ENCODE measurements at places on chromosomes 5 and 9.

GRCh38 chr9:5357431-5358105 is 17.9 kb upstream of the RLN1 start:
- no peak for DNase-seq

GRCh38 chr5:135379046-135379654 is 19.9 kb downstream of the MACROH2A1 start:
- DNase-seq = no peak

GRCh38 chr5:159184858-159185381 is 24.4 kb downstream of the RNF145 start:
- DNase-seq = no peak

DNA sequence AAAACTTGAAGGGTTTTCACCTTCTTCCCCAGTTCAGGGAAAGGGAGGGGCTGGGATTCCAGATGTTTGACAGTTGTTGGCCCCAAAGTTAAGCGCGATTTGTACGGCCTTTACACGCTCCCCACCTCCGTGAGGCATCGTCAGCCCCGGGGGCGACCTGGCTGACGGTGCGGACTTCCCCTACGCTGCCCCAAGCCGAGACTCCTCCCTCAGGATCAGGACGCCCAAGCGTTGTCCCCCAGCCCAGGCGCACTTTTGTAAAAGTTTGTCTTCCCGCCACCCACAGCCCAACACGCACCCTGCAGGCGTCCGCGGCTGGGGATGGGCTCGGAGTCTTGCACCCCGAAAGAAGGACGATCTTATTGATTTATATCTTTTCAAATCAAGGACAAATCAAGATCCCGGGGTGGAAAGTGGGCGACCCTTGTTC is 713 bp downstream of the MOB3B start:
- DNase-seq = no peak

GRCh38 chr9:26262421-26263107 is 584.3 kb upstream of the TUSC1 start:
- DNase-seq = no peak

DNA sequence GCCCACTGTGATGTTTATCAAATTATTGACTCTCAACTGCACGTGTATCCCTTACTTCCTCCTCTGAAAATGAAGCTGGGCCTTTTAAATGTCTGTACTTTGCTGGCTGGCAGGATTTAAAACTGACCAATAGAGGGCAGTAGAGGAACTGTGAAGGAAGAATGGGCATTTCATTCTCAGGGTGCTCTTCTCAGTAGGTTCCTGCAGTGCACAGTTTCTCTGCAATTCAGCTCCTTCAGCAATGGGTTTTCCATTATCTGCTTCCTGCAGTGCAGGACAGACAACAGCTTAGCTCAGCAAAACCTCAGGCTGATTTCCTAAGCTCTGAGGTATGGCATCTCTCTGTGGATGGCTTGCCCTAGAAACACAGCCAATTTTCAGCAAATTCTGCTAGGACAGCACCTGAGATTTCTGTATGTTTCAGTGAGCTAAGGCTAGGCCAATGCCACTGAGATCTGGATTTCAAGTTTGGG is 298.4 kb upstream of the PRDM9 start:
- DNase-seq = no peak

DNA sequence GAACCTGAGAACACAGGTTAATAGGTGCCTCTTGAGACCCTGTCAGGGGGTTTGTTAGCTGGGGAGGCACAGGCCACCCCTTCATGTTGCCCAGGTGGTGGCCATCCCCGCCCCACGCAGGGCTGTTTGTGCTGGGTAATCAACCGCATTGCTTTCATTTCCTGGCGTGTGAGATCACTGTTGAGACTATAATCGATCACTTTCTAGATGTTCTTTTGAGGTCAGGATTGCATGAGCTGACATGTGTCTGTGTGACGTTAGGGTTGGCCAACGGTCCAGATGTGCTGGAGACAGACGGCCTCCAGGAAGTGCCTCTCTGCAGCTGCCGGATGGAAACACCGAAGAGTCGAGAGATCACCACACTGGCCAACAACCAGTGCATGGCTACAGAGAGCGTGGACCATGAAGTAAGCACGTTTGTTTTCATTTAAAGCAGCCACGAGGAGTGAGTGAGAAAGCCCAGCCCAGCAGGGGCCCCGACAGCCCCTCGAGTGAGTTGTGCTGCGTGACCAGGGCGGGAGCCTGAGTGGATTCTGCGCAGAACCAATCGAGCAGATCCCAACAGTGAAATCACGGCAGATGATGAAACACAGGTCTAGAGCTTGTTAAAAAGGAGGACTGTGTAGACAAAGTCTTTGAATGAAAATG is 115.0 kb upstream of the CACNA1B start:
- no peak for DNase-seq

DNA sequence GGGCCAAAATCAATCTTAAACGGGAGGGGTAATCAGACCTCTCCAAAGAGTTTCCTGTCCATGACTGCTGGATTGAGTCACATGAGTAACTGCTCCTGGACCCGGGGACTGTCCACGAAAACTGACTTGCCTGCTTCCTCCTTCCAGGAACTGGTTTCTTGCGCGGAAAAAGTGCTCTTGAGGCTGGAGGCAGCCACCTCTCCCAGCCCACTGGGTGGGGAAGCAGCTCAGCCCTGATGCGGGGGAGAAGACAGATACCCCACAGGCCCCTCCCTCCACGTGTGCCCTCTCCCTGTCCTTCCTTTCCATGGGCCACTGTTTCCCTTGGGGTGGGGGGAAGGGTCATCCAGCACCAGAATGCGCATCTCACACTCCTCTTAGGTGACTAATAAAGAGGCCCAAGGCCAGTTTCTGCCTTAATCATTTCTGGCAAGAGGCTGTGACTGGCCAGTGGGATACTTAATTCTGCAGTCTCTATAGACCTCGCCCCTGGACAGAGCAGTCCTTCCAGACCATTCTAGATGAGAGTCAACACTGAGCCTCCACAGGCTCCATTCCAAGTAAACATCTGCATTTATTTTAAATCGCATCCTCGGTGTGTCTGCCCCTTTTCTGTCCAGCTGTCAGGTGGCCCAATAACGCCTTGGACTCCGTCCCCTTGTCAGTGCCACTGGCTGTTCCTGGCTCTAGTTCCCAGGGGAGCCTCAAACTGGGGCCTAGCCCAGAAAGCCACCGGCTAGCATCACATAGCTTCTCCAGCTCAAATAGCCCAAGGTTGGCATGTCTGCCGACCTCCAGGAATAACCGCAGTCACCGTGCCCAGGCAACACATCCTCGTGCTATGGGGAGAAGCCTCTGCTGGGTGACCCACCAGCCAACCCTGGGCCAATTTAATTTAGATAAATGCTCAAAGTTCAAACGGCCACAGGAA is 12.0 kb downstream of the REXO4 start:
- no peak for DNase-seq

DNA sequence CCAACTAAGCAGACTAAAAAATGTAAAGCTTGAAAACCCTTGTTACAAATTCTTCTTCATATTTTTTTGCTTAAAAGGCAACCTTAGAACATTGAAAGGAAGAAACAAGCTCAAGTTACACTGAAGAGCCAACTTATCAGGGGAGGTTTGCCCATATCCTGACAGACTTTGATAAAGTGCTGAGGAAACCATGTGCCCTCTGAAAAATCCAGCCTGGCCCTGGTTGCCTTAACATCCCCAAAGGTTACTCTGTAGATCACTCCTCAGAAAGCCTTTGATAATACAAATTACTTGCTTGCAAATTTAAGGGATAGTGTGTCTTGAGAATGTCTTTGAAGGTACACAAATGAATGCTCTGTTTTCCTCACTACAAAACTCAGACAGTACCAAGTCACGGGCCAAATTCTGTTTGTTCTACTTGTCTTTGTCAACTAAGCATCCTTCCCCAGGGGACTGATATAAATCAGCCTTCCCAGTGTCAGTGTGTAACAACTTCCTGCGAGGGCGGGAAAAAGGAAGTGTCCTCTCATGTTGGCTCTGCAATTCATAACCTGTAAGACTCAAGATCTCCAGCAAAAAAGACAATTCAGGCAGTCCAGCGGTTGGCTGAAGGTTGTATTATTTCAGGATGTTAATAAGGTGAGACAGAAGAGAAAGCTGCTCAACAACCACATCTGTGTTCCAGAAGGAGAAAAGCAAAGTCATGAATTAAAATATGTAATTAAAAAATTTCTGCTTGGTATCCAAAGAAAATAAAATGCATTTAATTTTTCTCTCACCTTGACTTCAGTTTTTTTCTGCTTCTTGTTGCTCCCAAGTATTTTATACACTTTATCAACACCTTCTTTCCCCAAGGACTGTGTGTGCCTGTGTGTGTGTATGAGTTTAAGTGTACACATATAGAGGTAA is 199.9 kb downstream of the PIK3R1 start:
- no peak for DNase-seq

DNA sequence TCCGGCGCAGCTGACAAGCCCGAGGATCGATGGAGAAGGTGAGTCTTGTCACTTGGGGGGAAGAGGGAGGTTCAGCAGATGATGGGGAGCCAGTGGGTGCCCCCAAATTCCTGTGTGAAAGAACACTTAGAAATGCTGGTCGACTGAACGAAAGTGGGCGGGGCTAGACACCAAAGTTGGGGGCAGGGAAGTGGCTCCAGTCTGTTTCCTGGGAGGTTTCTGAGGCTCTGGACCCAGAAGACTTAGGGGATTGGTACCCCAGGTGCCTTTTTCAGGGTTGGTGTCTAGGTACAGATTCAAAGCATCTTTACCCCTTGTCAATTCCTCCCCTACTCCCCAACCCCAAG is 278.6 kb downstream of the ZSWIM6 start:
- DNase-seq = no peak

- no peak for DNase-seq
These were observed 66.5 kb downstream of the F2RL2 start for GRCh38 chr5:76556511-76557221.

DNA sequence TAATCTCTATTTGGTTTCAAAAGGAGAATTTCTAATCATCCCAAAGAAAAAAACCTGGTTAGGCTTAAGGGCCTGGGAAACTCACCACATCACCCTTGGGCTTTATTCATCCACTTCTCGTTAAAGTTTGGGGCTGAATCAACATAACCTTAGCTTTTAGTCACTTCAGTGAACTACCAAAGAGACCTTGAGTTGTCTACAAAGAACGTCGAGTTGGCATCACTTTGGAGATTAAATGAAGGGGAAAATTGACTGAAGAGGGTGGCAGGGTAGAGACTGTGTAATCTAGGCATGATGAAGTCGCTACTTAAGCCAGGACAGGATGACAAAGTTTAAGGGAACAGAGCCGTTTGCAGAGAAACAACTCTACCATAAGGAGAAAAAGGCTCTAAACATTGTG is 341.4 kb downstream of the RAB3C start:
- DNase-seq = no peak

- no peak for DNase-seq
These were observed 96.9 kb upstream of the PTCH1 start for GRCh38 chr9:95613670-95614069.

DNA sequence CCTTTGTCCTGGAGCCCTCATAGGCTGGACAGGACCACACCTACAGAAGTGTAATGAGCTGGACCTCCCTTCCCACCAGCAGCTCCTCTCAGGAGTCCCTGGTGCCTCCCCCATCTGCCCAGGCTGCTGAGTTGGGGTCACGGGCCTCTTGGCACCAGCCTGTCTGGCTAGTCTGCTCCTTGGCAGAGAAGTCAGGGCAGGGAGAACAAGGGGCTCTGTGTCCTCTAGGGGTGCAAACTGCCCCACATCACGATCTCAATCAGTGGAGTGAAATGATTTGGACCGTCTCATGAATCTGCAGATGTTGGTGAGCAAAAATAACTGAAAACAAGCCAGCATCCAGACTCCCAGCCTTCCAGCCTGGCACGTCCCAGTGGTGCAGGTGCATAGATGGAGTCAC is 14.9 kb upstream of the GFPT2 start:
- no peak for DNase-seq

- DNase-seq = no peak
These were observed 91.1 kb upstream of the DMRT1 start for GRCh38 chr9:750249-750967.
